M059J (cell line): ENCODE measurements at places on chromosomes 3 and 15. TPM values are rescaled to one million over a fixed set of nuclear protein-coding genes. Genes with fewer than 3 reads are reported as not detected.

GRCh38 chr3:146555311-146555710 is 10.9 kb upstream of the PLSCR1 start:
- DNase-seq = no peak

- no peak for DNase-seq
These were observed 20.6 kb downstream of the ARHGAP31 start for GRCh38 chr3:119314821-119315220.

GRCh38 chr15:29065571-29065970 is 179.8 kb downstream of the APBA2 start:
- DNase-seq = no peak

DNA sequence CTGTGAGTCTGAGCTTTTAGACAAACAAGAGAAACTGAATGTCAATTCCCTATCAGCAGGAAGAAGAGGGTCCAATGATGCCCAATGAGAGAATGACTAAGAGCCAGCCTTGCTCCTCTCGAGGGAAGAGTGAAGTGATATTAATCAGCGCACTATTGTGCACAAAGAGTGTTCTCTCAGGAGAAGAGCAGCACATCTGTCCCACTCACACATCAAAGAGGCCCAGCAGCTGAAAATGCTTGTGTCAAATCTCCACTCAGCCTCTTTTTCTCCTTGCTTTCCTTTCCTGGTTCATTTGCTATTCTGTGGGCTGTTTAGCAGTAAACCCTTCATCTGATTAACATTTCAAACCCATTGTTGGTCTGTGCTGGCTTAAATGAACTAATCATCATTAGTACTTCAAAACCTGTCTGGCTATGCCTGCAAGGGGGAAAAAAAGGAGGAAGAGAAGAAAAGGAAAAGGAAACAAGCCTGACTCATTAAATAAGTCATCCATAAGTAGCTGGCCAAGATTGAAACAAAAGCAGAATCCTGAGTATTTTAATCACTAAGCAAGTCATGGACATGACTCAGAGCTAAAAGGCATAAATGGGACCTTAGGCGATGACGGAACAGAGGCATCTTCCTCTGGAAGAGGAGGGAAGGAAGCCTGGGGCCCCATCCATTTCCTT is 912.7 kb downstream of the TUSC7 start:
- DNase-seq = peak; percentile 68

- DNase-seq = no peak
These were observed 30.1 kb downstream of the ZNF35 start for GRCh38 chr3:44678480-44679116.

DNA sequence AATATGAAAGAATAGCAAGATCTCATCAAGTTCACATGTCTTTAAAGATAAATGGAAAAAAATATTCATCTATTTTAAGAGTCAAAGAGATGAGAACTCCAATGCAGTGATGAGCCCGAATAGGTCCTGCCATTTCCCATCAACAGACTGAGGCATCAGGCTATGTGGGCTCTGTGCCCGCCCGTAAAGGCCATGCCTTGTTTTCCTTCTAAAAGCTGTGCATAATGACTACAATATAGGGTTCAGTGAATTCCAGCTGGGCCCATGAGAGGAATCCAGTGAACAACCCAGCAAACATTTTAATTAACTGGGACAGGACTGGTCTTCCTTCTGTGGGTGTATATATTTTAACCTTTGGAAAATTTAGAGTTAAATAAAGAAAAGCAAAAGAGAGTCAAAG is 44.6 kb downstream of the RASGRP1 start:
- DNase-seq = no peak

- DNase-seq = no peak
These were observed 8.7 kb upstream of the KY start for GRCh38 chr3:134659391-134660045.

SCAANT1 gene
- not detected in 2 replicates for total RNA-seq

P2RY12 gene
- total RNA-seq = not detected in 2 replicates

RHOV gene
- 0.12 TPM in 1 of 2 replicates, not detected in the other for total RNA-seq

ACY1 gene
- 26.4 and 29.4 TPM in 2 replicates for total RNA-seq

MINDY2 gene
- total RNA-seq = 4.5 and 5.6 TPM in 2 replicates

NTRK3 gene
- 0.86 and 1.4 TPM in 2 replicates for total RNA-seq
